H1 (cell line): ENCODE measurements at places on chromosomes 12 and 14.

DNA sequence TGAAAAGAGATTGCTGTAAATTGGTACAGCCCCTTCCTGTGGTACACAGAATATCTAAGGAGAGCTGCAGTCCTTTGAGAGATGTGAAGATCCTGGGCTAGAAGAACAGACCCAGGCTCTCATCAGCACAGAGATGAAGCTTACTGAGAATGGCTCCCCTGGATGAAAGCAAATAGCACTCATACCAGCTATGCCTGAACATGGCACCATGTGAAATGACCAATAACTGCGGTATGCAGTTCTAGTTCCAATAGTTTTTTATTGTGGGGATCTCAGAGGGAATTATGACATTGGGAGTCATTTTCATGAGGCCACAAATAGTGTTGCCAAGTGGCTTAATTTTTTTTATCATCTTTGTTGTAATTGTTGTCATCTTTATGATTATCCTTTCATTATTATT lies 15.4 kb upstream of the TRHDE start:
- DNase-seq = no peak

- DNase-seq = no peak
Observed at GRCh38 chr14:80615831-80616230, 325.7 kb downstream of the CEP128 start.

DNA sequence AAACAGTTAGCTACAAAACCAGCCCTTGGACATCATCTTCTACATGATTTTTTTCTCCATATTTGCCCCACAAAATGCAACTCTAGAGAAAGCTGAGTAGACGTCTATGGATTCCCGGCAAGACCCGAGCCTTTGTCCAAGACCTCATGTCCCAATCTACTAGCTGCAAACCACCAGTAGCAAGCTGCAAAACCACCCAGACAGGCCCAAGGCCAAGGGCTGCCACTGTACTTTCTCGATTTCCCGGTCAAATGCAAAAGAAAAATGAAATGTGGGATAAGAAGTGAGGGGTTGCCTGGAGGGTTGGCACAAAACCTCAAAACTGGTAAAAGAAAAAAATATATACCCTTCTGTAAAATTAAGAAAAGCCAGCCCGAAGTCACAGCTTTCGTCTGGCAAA lies 2.9 kb upstream of the SIX6 start:
- no peak for DNase-seq

DNA sequence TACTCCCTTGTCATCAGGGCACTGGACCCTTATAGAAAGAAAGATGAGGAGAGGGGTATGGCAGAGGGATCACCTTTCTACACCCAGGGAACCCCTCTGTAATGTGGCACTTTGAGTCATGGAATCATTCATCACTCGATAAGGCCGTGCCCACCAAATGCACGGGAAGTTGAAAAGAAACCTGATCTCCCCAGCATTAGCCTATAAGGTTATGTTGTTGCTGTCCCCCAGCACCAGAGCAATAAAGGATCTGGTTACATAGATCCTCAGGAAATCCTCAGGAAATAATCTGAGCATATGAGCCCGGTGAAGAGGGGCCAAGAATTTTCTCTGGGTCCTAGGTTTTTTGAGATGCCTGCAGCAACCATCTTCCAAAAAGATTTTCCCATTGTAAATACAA lies 148.8 kb upstream of the CRY1 start:
- no peak for DNase-seq

GRCh38 chr14:98858561-98858960 lies 413.4 kb downstream of the BCL11B start:
- DNase-seq = no peak

- DNase-seq = no peak
Observed at GRCh38 chr12:26396402-26396801, 201.0 kb downstream of the SSPN start.

DNA sequence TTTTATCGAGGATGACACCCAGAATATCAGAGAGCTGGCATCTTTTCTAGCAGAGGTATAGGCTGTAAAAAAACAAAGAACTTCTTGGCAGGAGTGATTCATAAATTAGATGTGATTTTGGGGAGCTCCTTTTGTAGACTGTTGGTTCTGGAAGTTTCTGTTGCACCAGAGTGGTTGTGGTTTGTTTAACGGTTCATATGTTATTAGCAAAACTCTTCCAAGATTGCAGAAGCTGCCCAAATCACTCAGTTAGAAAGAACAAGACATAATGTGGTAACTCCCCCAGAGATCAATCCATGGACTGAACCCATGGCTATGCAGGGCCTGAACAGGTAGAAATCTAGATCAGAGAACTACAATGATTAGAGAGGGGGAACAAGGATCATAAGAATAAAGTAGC lies 6.7 kb upstream of the RNASE10 start:
- no peak for DNase-seq
